Stimulated activated CD4-positive, alpha-beta T cell treated with anti-CD3 and anti-CD28 coated beads, Interleukin-1b, Interleukin-23, amount 100 ng/mL, for 1 hour (primary cell): ENCODE measurements at places on chromosomes 4 and X.

DNA sequence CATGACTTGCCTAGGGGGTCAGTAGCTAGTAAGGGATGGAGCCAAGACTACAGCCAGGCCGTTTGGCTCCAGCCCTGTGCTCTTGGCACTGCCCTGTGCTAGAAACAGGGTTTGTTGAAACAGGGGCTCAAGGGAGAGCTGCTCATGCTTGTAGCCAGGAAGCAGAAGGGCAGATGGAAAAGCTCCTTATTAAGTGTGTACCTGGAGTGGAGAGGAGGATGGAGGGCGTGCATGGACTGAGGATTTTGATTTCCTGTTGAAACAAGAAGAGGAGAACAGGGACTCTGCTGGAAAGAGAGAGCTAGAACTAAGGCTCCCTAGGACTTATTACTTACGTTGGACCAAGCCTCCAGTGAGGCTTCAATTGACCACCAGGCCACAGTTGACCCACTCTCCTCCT lies 363.0 kb downstream of the MID1IP1 start:
- no peak for DNase-seq

DNA sequence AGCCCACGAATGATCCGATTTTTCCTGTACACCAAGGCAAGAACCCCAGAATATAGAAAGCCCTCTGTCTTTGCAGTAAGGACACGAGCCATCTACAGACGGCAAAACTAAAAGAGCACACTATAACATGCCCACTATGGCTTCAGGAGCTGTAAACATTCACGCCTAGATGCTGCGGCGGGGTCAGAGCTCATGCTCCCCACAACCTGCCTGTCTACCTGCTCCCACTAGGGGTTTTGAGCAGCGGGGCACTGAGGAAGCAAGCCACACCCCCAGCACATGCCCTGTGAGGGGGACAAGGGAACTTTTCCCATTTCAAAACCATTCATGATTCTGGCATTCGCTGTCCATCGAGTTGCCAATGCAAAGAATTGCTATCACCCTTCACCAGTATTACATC lies 144.8 kb downstream of the PAPSS1 start:
- DNase-seq: no peak

GRCh38 chrX:74449937-74450330 lies 28.6 kb downstream of the SLC16A2 start:
- no peak for DNase-seq

GRCh38 chr4:110515676-110516075 lies 39.7 kb downstream of the ENPEP start:
- DNase-seq: no peak

- no peak for DNase-seq
These were observed 10.4 kb downstream of the TMSB4X start for GRCh38 chrX:12985331-12985730.

- no peak for DNase-seq
These were observed 353.0 kb upstream of the IRS4 start for GRCh38 chrX:109089359-109089758.

DNA sequence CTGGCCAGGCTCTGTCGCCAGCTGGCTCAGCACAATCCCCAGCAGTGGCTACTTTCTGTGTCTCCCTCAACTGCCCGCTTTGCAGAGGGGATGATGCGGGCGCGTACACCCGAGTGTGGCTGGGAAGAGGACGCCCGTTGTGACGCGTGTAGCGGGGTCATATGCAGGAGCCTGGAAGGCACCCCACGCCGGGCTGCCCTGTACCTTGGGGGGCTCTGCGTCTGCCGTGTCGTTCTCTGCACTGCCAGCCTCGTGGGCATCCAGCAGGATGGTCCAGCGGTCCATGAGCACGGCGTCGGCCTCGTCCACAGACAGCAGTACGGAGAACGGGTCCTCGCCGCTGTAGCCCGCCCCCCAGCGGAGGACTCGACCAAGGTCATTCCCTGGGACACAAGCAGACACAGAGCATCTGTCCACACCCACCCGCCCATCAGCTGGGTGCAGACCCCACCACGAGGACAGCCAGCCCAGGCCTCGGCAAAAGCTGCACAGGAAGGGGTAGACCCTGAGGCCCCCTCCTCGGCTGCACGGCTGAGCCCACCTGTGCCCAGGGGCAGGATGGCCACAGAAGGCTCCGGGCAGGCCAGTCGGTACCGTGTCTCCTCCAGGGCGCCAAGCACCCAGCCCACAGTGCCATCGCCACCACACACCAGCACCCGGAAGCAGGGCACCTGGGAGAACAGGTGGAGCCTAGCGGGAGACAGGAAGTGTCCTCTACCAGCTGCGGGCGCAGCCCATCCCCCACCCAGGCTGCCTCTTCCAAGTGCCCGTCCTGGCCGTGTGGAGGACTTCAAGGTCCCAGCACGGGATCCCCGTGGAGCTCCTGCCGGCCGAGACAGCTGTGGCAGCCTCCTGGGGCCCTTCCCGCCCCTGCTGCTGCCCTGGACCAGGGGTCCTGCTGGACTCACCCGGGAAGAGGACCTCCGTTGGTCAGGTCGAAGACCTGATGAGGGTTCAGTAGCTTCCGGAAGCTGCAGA lies 10.8 kb downstream of the DGKQ start:
- no peak for DNase-seq

DNA sequence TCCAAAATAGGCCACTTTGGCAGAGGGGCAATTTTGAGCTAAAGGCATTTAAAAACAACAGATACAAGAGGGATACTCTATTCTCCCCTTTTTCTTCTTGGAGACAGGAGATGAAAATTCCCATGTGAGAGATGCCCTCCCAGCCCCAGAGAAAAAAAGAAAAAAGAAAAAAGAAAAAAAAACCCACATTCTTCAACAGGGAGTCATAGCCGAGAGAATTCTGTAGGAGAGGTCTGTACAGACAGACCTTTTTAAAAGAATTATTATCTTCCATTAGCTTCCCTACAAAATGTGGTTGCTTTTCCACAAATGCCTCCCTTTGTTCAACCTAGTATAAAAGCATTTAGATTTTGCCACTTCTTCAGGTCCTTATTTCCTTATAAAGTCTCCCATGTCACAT lies 89.9 kb downstream of the SPCS3 start:
- no peak for DNase-seq

DNA sequence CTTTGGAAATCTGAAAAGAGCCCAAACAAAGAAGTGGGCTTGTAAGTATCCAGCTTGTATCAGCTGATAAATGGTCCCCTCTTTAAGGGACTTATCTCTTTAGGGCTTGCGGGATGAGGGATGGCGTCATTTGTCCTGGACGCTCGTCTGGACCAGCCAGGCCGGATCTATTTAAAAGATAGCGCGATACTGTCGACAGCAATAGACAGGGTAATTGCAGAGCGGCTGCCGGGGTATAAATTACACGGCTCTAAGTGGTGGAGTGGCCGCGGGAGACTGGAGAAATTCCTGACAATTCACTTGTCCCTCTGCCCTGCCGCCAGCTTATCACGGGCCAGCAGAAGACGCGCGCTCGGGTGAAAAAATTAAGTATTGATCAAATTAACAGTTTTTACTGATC lies 90.7 kb downstream of the FAM53A start:
- DNase-seq: no peak
